ENCODE measurements at places on chromosomes 11 and 22.

DNA sequence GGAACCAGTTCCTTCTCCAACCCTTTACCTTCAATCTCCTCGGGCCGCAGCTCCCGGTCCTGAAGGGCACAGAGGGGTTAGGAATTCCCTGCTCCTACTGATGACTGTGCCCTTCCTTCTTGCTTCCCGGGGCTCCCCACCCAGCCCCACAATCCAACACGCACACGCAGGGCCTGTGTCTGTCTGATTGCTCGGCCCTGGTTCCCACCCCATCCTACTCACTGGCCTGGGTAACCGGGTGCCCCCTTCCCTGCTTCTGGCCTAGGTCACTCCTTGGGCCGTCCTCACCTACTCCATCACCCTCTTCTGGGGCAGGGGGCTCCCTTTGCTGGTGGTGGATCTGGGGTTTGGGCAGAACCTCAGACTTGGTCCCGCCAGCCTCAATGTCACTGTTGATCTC is 1.3 kb downstream of the CABP2 start:
- DNase-seq: no peak

DNA sequence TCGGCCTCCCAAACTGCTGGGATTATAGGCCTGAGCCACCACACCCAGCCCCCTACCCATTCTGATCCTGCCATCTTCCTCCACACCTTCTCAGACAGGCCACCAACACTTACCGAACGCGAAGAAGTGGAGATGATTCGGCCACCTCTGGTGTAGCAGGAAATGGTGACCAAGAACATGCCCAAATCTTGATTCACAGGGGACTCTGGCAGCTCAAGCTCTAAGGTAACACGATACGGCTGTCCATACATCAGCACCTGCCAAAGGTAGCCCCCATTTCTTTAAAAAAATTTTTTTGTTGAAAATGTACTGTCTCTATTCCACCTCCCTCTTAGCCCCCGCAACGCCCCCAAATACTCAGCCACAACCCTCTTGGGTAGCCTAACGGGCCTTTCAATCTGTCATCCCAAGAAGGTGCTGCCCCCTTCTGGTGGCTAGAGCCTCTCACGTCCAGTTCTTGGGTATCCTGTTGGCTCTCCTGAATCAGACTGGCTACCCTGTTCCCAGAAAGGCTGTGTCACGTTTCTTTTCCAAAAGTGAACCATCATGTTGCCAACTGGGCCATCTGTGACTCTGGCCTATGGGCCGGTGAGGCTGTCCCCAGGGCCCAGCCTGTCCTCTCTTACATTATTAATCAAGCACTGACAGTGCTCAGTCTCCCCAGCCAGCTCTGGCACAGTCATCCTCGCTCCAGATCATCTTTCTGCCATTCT is 5.3 kb upstream of the LRRN4CL start:
- DNase-seq: peak; percentile 64

- DNase-seq: no peak
Measured at GRCh38 chr11:19013181-19013857, 47.2 kb downstream of the MRGPRX2 start.

DNA sequence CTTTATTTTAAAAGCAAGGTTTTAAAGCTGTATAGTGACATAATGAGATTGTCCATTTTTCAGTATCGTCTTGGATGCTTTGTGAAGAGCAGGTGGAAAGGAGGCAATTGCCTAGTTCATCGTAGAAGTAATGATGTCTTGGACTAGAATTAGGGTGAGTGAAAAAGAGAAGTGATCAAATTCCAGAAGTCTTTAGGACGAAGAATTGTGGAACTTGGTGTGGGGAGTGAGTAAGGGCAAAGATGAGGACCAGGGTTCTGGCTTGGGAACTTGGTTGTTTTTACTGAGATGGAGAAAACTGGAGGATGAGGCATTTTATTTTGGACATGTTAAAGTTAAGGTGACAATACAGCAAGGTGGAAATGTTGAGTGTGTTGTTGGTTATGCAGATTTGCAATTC is 1.2 kb downstream of the ILK start:
- no peak for DNase-seq

- no peak for DNase-seq
Measured at GRCh38 chr11:76410851-76411357, 29.8 kb downstream of the GVQW3 start.

DNA sequence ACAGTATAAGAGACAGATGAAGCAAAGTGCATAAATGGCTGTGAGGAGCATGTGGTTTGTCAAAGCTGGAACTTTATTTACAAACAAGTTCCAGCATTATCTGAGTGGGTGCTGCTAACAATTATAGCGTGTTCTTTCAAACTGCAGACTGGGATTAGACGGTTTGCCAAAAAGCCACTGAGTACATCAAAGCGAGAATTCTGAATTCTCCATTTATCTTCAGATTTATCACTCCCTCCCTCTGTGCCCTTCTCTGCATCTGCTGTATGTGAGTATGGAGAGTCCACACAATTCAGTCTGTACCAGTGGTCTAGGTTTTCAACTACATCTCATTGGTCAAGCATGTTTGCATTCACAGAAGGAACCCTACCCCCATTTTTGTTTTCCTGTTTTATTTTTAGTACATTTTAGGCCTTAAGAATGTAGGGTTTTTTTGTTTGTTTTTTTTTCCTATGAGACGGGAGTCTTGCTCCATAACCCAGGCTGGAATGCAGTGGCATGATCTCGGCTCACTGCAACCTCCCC is 18.1 kb upstream of the INCENP start:
- no peak for DNase-seq

DNA sequence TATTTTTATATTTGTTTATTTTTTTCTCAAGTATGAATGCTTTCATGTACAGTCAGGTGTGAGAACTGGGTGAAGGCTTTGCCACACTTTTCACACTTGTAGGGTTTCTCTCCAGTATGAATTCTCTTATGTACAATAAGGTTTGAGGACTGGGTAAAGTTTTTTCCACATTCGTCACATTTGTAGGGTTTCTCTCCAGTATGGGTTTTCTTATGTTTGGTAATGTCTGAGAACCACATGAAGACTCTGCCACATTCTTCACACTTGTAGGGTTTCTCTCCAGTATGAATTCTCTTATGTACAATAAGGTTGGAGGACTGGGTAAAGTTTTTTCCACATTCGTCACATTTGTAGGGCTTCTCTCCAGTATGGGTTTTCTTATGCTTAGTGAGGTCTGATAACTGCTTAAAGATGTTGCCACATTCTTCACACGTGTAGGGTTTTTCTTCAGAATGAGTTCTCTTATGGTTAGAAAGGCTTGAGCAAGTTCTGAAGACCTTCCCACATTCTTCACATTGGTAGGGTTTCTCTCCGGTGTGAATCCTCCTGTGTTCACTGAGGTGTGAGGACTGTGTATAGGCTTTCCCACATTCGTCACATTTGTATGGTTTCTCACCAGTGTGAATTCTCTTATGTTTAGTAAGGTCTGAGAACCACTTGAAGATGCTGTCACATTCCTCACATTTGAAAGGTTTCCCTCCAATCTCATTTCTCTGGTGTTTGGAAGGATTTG is 19.7 kb downstream of the ZNF195 start:
- DNase-seq: no peak

- no peak for DNase-seq
Measured at GRCh38 chr11:9274499-9275258, 9.5 kb upstream of the DENND5A start.

DNA sequence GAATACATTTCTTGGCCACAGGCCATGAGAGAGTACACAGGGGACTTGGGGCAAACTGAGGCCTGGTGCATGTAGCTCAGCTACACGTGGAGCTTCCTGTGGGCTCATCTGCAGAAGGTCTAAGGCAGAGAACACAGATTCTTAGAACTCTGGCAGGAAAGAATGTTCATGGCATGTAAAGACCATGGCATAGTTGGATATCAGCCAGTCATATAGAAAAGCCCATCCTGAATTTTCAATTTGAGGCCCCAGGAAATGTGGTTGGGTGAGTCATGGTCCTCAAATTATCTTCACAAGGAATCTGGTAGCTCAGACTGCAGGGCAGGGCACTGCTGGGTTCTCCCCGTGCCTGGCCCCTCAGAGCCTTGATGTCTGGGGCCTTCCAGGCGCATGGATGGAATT is 13.7 kb upstream of the ST3GAL4 start:
- DNase-seq: no peak

GRCh38 chr11:63564056-63564774 is 1.0 kb upstream of the PLAAT2 start:
- no peak for DNase-seq

DNA sequence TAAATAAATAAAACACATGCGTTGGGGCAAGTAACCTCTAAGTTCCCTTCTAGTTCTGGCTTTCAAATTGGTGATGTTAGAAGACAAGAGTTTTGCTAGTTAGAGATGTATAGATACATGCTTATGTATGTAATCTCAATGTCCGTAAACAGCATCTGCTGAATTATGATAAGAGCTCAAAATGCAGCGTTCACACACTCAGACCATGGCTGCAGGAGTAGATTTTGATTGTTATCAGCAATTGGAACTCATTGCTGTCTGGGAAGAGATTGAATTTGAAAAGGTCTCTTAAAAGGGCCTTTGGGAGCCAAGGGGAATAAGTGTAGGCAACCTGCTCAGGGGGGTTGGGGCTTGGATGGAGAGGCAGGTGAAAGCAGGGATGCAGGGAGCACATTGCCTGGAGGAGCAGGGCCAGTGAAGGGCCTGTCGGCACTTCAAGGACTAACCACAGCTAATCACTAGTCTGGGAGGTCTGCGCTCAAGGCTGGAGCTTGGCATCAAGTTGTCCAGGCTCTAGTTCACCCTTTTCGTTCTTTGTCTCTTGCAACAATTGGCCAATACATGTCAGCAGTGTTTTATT is 2.7 kb upstream of the RAG1 start:
- no peak for DNase-seq

- DNase-seq: no peak
Measured at GRCh38 chr11:110314366-110315095, 18.1 kb upstream of the RDX start.

- DNase-seq: no peak
Measured at GRCh38 chr11:116101902-116102301, 597.7 kb upstream of the CADM1 start.

DNA sequence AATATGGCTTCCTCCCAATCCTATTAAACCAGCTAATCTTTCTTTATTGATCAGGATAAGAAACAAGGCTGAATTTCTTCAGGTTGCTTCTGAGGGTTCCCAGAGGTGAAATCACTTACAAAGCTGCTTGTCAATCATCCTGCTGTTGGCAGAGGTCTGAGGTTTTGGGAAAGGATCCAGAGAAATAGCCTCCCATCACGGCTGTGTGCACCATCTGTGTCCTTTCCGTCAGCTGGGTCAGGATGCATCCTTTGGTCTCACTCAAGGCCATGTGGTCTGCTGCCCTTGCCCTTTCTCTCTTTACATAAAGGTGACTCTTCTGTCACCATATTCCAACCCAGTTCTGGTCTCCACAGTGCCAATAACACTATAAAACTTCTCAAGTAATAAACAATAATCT is 113.4 kb upstream of the TEAD1 start:
- no peak for DNase-seq

GRCh38 chr11:117913736-117914397 is 15.3 kb downstream of the TMPRSS13 start:
- no peak for DNase-seq

DNA sequence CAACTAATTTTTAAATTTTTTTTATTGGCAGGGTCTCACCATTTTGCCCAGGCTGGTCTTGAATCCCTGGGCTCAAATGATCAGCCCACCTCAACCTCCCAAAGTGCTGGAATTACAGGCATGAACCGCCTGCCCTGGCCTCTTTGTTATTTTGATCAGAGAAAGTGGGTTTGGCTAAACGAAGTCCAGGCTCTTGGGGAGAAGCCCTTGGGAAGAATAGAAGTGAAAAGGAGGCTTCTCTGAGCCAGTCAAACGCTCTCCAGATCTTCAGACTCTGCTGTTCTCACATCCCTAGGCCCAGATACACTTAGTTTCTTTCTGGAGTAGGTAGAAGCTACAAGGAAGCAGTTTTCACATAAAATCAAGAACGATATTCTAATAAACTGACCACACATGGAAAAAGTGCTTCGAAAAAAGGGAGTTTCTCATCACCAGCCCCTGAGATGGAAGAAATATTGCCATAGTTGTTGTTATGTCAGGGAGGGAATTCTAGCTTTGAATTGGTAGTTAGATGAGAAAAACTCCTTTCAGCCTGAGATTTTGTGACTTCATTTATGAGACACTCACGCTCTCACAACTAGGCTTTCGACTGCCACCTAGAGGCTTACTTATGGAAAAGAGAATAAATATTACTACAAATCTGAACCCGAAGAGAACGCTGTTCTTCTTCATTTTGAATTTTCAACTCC is 41.7 kb upstream of the AQP11 start:
- no peak for DNase-seq

DNA sequence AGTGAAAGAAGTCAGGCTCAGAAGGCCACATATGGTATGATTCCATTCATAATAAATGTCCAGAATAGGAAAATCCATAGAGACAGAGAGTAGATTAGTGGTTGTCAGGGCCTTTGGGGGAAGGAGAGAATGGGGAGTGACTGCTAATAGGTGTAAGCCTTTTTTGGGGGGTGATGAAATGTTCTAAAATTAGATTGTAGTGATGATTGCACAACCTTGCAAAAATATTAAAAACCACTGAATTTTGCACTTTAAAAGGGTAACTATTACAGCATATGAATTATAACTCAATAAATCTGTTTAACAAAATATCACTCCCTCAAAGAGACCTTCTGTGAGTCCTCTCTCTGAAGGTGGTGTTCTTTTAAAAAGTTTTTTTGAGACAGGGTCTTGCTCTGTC is 72.3 kb upstream of the GRK3 start:
- DNase-seq: no peak

- no peak for DNase-seq
Measured at GRCh38 chr11:15726893-15727519, 612.3 kb downstream of the INSC start.

GRCh38 chr11:14555818-14556217 is 35.6 kb upstream of the PSMA1 start:
- DNase-seq: no peak

DNA sequence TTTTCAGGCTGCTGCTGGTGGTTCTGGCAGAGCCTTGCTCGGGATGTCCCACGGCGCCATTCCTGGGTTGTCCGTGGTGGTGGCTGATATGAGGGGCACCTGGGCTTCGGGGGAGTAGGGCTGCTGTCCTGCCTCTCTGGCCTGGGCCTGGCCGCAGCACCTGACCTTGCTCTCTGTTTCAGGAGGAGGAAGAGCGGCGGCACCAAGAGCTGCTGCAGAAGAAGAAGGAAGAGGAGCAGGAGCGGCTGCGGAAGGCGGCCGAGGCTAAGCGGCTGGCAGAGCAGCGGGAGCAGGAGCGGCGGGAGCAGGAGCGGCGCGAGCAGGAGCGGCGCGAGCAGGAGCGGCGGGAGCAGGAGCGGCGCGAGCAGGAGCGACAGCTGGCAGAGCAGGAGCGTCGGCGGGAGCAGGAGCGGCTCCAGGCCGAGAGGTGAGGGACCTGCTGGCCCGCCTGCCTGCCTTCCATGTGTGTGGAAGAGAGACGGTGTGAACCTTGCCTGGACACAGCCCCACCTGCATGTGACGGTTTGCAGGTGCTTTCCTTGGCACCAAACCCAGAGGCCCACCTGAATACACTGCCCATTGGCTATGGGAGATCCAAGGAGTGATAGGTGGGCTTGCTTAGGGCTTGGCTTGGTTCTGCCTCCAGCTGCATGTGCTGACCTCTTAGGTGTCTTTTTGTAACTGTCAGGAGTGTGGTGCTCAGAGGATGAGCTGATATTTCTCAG is 22.8 kb downstream of the INCENP start:
- DNase-seq: no peak

GRCh38 chr22:43160497-43161126 is 9.3 kb downstream of the TSPO start:
- no peak for DNase-seq

Measured in stimulated activated CD8-positive, alpha-beta memory T cell treated with anti-CD3 and anti-CD28 coated beads, Interleukin-2, amount 100 ng/mL, for 1 hour (primary cell).